Progenitor cell of endocrine pancreas (in vitro differentiated cells): ENCODE measurements at places on chromosomes 6 and 20. TPM values are rescaled to one million over a fixed set of nuclear protein-coding genes. Genes with fewer than 3 reads are reported as not detected.

DNA sequence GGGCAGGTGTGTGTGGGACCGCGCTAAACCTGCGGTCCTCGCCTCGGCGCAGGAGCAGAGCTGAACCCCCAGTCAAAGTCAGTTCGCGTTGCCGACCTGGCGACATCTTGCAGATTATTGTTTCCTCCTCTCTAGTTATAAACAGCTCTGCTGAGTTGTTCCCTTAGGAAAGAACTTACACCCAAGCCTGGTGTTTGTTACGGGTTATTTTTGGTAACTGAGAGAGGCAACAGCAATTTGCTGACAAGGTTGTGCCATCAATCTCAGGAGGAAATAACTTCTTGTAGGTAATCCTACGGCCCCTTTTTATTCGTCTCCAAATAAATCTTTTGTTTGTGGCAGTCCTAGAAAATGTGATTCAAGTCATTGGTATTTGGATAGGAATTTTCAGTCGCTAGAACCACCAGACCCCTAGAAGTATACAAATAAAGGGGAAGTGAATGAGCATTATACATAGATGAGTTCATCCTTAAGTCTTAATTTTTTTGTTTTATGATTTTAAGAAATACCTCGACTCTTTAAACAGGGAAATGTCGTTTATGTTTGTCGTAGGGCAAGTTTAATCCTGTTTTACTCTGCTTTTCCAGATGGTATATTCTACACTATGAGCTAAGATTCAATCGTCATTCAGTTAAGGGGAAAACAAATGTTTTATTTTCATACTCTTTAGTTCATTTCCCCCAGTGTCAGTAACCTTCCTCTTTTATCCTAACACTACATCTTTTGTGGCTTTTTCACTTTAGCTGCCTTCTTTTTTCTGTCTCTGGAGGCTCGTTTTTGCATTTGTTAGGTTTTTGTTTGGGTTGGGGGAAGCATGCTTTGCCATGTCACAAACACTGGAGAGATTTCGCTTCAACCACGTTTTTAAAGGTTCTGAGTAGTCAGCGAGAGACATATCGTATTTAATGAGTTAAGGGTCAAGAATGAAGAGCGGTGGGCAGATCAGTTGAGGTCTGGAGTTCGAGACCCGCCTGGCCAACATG, 1.2 kb downstream of the PM20D2 start:
- DNase-seq: no peak

DNA sequence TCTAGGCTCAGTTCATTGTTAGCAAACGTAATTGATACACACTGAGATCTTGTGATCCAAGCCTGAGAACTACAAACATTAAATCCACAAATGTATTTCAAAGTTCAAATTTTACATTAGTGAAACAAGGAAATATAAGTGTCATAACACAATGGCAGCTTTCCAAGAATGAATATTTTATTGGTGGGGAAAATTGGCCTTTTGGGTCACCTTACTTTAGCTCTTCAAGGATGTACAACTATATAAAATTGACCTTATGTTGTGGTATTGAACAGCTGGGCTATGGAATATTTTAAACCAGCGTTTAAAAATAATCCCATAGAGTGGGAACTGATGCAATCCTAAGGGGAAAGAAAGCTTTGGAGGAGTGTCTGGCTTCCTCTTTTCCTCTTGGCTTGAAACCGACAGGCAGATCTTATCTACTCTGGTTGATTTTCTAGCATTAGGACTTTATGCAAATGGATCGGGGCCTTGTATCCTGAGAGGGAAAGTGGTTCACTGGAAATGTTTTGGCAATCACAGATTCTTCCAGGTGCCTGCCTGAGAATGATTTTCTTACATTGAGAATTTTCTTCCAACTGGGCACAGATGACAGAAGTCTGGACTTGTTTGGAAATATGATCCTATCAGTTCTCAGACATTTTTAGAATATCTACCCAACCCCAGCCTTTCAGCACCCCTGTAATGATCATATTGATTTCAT, 184.8 kb upstream of the ECI2 start:
- DNase-seq: no peak

The UBE2C gene
- total RNA-seq: 63.9 and 69.0 TPM in 2 replicates

The TRERF1 gene
- total RNA-seq: 7.1 and 7.9 TPM in 2 replicates
